ENCODE measurements at places on chromosomes 3 and 15. TPM values are rescaled to one million over a fixed set of nuclear protein-coding genes. Genes with fewer than 3 reads are reported as not detected.

GASK1A gene
- 1.3 TPM for total RNA-seq

SNURF gene
- 6.8 TPM for total RNA-seq

APOD gene
- 13.1 TPM for total RNA-seq

FANCD2OS gene
- not detected for total RNA-seq

DNA sequence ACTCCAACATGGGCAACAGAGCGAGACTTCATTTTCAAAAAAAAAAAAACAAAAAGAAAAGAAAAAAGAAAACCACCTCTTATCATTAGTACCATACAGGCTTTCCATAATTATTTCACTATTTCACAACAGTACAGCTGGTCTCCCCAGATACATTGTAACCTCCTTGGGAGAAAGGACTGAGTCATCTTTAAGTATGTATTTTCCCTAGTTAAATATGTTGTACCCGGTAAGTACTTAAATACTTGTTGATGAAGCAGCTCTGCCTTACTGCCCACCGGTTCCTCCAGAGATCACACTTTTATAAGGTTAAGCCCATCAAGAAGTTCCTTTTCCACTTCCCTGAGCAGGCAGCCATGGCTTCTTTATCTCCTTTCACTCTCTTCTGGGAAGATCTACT is 789.5 kb upstream of the CFAP20DC start:
- no peak for DNase-seq

A4GNT gene
- not detected for total RNA-seq

EOGT gene
- total RNA-seq, result 13.2 TPM

PTX3 gene
- total RNA-seq, result 1.0 TPM

DNA sequence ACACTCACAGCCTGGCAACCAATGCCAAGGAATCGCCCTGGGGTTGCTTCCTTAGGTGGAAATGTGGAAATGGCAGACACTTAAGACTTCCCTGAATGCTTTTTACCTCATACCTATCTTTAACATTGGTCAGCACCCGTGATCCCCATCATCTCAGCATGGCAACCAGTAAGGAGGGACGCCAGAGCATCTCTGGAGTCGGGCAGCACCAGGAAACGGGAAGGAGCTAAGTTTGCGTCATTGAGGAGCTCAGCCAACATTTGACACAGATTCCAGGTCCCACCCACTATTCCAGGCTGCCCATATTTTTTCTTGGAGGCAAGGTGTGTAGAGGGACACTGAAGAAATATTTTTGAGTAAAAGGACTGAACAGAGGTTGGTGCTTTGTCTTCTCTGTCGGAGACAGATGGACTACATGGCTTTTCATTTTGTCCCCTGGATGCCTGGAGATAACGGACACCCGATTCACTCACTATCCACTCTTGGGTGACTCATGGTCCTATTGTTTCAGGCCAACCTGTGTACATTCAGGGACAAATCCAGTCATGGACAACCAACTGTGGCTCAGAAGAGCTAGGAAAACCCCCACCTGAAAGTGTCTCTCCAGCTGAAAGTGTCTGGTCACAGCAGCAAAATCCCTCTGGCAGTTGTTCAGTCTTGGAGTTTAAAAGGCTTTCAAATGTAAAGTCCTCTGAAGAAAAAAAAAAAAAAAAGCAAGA is 70.4 kb upstream of the OXTR start:
- no peak for DNase-seq

GNB5 gene
- 7.9 TPM for total RNA-seq

GRCh38 chr3:65170390-65171042 is 482.7 kb upstream of the ADAMTS9 start:
- DNase-seq, result peak; percentile 49

ECE2 gene
- total RNA-seq, result not detected

DNA sequence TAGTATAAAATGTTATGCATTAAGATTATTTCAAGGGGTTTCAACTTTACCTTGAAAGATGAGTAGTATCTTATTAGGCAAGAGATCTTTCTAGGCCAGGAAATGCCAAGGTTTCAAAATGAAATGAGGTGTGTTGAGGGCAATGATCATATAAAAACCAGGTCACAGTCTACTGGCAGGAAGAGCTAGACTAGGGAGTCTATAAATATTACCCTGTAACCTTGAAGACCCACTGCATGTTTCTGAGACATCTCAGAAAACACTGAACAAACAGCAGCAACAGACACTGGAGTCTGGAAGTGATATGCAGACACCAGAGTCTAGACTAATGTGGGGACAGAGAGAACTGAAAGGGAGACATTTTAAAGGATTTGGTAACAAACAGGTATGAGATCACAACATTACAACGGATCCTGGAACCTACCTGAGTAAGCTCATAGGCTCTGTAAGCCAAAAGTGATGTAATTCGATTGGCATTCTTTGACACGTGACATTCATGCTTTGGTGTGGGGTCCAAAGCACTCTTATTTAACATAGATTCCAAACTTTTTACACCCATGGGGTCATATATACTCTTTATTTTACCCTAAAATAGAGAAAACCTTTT is 15.0 kb downstream of the TASOR start:
- no peak for DNase-seq

RFC4 gene
- total RNA-seq, result 40.4 TPM

GRCh38 chr3:122794483-122794778 is 438 bp upstream of the SLC49A4 start:
- DNase-seq, result no peak

MOBP gene
- total RNA-seq, result 0.56 TPM

DNA sequence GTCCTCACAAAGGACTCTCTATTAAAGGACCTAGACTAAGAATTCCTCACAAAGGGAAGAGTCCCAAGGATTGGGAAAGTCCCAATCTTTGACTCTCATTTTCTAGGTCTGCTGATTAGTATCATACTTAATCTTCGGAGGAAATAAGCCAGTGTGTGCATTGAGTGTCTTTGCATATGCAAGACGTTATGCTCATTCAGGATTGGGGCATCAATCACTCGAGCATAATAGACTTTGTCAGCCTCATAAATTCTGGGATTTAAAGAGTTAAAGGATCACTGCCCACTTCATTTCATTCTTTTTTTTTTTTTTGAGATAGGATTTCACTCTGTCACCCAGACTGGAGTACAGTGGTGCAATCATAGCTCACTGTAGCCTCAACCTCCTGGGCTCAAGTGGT is 154.3 kb downstream of the RBPMS2 start:
- no peak for DNase-seq

DNA sequence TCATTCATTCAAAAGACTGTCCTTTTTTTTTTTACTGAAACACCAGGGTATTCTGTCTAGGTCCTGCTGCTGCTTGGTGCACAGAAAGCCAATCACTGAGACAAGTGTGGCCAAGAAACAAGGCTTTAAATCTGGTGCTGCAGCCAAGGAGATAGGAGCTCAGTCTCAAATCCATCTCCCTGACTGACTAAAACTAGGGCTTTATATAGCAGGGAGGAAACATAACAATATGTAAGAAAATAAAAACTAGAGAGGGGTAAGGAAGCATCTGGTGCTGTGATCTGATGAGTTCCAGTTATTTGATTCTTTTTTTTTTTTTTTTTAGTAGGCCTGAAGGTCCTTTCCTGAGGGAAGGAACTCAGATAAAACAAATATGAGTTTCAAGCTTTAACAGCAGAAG is 139.8 kb downstream of the ATG7 start:
- no peak for DNase-seq

GRCh38 chr3:191336833-191337232 is 6.5 kb upstream of the UTS2B start:
- no peak for DNase-seq

DNA sequence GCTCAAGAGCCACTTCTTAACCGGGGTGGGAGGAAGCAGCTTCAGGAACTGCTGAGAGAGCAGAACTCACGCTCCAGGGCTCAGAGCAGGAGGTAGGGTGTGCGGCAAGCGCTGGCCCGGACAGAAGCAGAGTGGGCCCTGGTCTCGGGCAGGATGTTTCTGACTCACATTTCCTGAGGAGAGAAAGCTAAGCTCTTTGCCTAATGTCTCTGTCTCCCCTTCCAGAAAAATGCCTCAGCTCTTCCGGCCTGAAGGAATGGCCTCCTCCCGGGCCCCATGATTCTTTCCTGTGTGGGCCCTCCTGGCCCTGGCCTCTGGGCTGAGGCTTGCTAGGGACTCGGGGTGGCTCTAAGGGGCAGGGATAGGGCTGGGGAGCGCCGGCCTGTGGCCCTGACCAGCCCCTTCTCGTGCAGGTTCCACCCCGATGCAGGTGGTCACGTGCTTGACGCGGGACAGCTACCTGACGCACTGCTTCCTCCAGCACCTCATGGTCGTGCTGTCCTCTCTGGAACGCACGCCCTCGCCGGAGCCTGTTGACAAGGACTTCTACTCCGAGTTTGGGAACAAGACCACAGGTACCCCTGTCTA is 4.1 kb upstream of the STAB1 start:
- DNase-seq, result no peak

DNA sequence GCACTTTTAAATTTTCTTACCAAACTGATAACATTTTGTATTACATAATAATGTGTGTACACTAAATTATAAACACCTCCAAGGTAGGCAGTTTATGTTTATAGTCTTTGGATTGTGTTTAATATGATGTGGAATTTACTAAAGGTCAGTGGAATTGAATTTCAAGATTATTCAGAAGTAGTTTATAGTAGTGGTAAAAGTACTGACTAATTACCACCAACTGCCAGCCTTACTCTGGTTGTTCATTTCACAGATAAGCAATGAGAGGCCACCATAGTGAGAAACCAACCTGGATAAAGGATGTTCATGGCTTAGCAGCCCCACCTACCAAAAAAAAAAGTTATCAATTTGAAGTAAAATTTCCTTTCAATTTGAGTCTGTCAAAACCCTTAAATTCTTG is 54.0 kb upstream of the EIF5A2 start:
- no peak for DNase-seq

- DNase-seq, result no peak
Measured at GRCh38 chr3:11641683-11642430, 1.9 kb downstream of the VGLL4 start.

- DNase-seq, result no peak
Measured at GRCh38 chr15:44265757-44266156, 22.8 kb upstream of the GOLM2 start.

- DNase-seq, result no peak
Measured at GRCh38 chr15:37100966-37101215, 542 bp upstream of the MEIS2 start.

GRCh38 chr3:3353153-3353552 is 173.7 kb upstream of the CRBN start:
- DNase-seq, result no peak

DNA sequence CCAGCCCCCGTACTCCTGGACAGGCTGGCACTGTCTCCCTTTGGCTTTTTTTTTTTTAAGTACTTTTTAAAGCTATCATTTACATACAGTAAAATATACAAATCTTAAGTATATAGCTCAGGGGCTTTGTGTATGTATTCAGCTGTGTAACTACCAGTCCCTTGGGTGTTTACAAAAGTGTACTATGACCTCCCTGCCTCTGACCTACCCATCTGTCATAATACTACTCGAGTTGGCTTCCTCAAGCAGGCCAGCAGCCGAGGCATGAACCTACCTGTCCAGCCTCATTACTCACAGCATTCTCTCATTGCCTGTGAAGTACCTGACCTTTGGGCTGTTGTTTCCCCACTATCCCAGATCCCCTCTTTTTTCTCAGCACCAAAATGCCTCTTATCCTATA is 33.2 kb downstream of the ABHD2 start:
- DNase-seq, result peak; percentile 78

- no peak for DNase-seq
Measured at GRCh38 chr3:51966922-51967383, 301 bp downstream of the PCBP4 start.

GRCh38 chr3:112871735-112872134 is 25.1 kb upstream of the CD200R1L start:
- no peak for DNase-seq

ZNF80 gene
- total RNA-seq, result not detected

ANKRD63 gene
- not detected for total RNA-seq

KIF15 gene
- 5.9 TPM for total RNA-seq

- no peak for DNase-seq
Measured at GRCh38 chr15:71677352-71677751, 133.0 kb upstream of the NR2E3 start.

DNA sequence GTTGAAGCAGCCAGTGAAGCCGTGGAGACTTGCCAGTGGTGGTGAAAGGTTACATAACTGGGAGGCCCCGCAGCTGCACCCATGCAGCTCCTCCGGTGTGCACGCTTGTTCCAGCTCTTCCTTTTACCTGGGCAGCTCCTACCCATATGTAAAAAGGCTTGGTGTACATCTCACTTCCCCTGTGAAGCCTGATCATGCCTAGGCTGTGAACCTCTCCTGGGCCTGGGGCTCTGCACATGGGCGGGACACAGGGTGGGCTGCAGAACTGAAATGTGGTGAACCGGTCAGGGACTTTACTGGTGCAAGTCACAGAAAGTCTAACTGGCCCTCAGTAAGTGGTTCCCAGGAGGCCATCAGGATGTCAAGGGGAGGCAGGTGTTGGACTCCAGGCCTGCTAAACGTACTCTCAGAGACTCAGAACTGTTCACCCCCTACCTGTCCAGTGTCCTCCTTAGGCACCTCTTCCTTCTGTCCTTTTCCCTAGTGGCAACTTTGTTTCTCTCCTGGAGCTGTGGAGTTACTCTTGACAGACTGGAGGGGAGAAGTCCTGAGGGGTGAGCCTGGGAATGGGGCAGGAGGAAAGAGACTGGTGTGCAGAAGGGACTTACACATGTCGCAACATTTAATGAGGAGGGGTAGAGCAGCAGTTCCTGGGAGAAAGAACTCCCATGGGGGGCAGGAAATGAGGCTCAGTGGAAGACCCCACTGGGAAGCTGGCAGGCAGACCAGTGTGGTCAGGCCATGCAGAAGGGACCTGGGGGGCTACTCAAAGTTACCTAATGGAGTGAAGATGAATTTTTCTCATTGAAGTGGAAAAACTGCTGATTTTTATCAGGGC is 148.1 kb downstream of the EEFSEC start:
- peak; percentile 9 for DNase-seq

GRCh38 chr3:138688871-138689299 is 80.3 kb downstream of the FAIM start:
- no peak for DNase-seq

THPO gene
- total RNA-seq, result not detected

DNA sequence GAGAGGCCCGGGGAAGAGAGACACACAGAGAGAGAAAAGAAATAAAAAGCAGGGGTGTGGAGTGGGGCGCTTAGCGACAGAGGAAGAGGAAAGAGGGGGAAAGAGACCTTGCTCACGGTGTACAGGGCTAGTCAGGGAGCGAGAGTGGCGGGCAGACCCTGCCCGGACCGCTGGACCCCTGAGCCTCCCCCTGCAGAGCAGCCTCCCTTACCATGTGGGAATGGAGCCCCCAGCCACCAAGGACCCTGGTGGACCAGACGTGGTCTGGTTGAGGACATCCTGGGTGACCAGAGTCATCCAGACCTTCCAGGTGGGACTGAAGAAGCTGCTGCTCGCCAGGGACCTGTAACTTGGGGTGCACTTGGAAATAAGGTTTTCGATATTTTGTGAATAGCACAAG is 129.6 kb downstream of the CHSY1 start:
- no peak for DNase-seq

- DNase-seq, result no peak
Measured at GRCh38 chr3:159632128-159632527, 356.5 kb upstream of the IL12A start.

GRCh38 chr3:124763644-124764358 is 33.5 kb downstream of the UMPS start:
- DNase-seq, result no peak

Data from colonic mucosa (tissue), 4 donors.